Thoracic aorta (tissue), 2 donors: ENCODE measurements at places on chromosomes 12 and 14. TPM values are rescaled to one million over a fixed set of nuclear protein-coding genes. Genes with fewer than 3 reads are reported as not detected.

DNA sequence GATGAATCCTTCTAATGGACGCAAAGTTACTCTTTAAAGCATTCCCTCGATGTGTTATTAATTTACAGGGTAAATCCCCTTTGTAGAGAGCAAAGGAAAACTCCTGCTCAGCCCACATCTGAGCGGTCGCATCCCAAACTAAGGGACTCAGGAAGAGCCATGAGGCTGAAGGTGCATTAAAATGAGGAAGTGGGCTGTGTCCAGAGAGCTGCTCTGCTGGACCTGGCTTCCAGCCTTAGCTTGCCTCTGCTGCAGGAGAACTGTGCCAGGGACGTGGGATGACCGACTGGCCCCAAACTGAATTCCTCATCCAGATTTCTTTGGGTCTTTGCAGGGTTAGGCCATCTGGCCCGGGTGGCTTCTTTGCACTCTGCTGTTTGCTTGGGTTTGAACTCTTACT lies 88.3 kb downstream of the FBXW8 start:
- DNase-seq = no peak

AMN gene
- total RNA-seq = 2.4 TPM

DNA sequence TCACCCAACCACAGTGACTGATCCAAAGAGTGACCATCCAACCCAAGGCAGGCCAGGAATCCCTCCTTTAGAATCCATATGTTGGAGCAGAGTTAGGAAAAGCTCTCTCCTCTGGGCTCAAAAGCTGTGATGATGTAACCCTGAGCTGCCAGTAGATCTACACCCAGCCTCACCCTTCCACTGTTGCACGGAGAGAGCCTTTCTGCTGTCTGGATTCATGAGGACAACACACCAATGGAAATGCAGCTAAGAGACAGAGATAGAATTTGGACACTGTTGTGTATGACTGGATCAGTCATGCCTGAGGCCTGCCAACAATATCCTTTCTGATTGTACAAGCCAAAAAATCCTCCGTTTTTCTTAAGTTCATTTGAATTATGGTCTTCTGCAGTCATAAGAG lies 4.4 kb upstream of the OR6J1 start:
- DNase-seq = no peak

ARHGAP9 gene
- 32.0 TPM for total RNA-seq

DNA sequence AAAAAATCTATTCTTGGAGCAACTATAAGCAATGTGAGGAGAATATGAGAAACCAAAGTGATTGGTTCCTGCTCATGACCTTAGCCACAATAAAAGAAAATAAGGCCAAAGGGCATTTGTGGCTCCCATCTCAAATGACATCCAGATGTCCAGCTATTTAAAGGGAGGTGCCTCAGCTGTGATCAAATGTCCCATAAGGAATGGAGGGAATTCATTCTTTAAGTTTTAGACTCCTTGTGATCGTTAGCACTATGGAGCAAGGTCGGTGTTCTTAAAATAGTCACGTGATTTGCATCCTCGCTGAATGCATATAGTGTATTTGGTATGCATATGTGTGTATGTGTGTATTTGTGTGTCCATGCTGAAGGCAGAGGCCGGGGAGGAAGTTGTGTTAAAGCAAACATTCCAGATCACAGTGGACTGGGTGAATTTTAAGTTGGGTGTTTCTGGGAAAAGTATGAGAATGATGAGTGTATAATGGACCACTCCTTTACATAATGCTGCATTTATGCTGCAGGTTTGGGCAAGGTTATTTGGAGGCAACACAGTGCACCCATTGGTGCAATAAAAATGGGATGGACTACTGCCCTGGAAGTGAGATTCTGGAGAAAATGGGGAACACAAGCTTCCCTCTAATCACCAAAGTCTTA lies 5.6 kb upstream of the E2F7 start:
- no peak for DNase-seq

KRT73 gene
- not detected for total RNA-seq

SLC2A3 gene
- total RNA-seq = 136 TPM

RAD9B gene
- total RNA-seq = 0.21 TPM

- DNase-seq = no peak
These were observed at the start of gene LRFN5 for GRCh38 chr14:41606532-41607303. TSS of gene LRFN5 (plus strand) at chr14:41606876.

- DNase-seq = no peak
These were observed 187.7 kb upstream of the TMTC1 start for GRCh38 chr12:29971446-29971845.

LAG3 gene
- 1.5 TPM for total RNA-seq

DNA sequence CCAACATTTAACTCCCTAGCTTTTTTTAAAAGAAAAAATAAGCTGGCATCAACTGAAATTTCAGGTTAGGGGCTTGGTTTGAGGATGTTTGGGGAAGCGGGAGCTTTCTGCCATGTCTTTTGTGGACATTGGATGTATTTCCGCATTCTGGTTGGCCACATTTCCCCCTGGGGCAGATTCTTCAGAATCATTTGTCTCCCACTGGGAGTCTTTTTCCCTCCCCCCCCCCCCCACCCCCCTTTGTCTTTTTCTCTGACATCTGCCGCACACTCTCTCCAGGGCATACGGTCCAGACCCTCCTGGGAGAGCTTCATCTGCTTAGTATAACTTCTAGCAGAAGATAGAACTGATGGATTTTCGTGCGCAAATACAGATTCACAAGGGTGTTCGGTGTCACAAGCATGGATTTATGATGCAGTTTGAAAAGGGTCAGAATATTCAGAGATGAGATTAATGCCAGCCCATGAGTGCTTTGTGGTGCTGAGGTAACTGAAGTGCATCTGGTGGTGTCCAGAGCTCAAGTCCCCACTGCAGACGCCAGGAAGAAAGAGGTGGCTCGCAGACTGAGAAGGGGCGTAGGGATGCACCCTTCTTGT lies 40.2 kb downstream of the ETV6 start:
- no peak for DNase-seq

DNA sequence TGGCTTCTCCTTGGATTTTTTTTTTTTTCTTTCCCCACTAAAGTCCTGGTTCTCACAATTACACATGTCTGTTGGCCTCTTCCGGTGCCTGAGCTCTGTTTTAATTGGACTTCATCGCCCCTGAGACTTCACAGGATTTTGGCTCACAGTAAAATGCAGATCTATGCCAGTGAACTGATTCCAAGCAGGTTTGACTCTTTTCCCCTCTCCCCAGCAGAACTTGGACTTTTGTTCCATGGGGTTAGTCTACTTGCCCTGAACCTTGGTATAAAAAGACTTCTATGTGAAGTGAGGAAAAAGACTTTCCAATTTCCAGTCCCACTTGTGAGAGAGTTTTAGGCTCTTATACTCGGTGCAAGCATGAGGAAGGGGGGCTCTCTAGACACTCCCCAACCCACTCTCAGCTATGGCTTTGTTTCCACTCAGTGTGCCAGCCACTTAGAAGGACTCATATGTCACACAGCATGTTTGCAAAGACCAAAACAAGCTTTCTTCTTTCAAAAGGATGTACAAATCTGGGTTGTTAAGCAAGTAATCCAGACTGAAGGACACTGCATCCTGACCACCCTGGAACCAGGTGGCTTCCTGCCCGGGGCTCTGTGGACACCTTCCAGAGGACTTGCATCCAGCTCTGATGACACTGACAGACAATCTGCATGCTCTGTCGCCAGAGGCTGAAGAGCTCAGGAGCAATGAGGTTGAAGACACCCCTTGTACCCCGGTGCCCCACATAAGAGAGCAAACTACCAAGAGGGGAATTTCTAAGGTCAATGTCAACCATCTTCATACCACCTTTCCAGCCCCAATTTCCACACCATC lies 221.9 kb upstream of the EGLN3 start:
- DNase-seq = no peak

GRCh38 chr12:66217342-66217917 lies 28.4 kb downstream of the IRAK3 start:
- no peak for DNase-seq

- no peak for DNase-seq
These were observed 15.8 kb downstream of the DIP2B start for GRCh38 chr12:50520416-50521207.

RPS6KA5 gene
- 4.6 TPM for total RNA-seq

PARPBP gene
- total RNA-seq = 0.27 TPM
